ENCODE measurements at places on chromosomes 4 and X. TPM values are rescaled to one million over a fixed set of nuclear protein-coding genes. Genes with fewer than 3 reads are reported as not detected.

The KIAA1210 gene
- not detected for total RNA-seq

GRCh38 chr4:141595531-141595930, 40.9 kb upstream of the IL15 start:
- H3K4me3 ChIP-seq = no peak overlapping the region
- no peaks in the 10 kb centered on the region for H3K36me3 ChIP-seq
- no peaks in the 10 kb centered on the region for H3K4me1 ChIP-seq
- H3K27me3 ChIP-seq = no peaks in the 10 kb centered on the region

DNA sequence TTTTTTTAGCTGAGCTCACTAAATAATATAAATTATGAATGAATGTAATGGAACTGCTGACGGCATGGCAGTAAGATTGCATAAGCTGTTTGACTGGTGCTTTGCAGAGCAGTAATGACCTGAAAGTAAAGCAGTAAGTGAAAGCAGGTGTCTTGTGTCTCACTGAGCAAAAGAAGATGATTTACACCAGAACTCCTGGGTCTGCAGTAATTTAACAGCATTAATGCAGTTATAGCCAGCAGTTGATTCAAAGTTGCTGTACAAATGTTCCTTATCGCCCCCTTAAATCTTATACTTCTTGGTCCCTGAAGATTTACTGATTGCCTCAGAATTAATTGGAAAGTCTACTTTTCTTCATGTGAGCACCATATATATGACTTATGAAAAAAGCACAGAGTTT, 187.7 kb downstream of the DCTD start:
- H3K27ac ChIP-seq = no peak overlapping the region
- no peaks in the 10 kb centered on the region for H3K4me1 ChIP-seq
- no peaks in the 10 kb centered on the region for H3K27me3 ChIP-seq
- DNase-seq = no peak
- no peak overlapping the region for H3K4me3 ChIP-seq

GRCh38 chrX:68428431-68428830, 4.9 kb downstream of the OPHN1 start:
- H3K36me3 ChIP-seq = no peaks in the 10 kb centered on the region
- no peak overlapping the region for H3K27ac ChIP-seq
- H3K4me3 ChIP-seq = no peak overlapping the region
- H3K27me3 ChIP-seq = no peaks in the 10 kb centered on the region
- no peaks in the 10 kb centered on the region for H3K4me1 ChIP-seq

Data from endodermal cell (in vitro differentiated cells).